ENCODE measurements at places on chromosomes 2 and 18.

GRCh38 chr18:4960578-4960977 is 236.5 kb downstream of the AKAIN1 start:
- DNase-seq, result no peak

DNA sequence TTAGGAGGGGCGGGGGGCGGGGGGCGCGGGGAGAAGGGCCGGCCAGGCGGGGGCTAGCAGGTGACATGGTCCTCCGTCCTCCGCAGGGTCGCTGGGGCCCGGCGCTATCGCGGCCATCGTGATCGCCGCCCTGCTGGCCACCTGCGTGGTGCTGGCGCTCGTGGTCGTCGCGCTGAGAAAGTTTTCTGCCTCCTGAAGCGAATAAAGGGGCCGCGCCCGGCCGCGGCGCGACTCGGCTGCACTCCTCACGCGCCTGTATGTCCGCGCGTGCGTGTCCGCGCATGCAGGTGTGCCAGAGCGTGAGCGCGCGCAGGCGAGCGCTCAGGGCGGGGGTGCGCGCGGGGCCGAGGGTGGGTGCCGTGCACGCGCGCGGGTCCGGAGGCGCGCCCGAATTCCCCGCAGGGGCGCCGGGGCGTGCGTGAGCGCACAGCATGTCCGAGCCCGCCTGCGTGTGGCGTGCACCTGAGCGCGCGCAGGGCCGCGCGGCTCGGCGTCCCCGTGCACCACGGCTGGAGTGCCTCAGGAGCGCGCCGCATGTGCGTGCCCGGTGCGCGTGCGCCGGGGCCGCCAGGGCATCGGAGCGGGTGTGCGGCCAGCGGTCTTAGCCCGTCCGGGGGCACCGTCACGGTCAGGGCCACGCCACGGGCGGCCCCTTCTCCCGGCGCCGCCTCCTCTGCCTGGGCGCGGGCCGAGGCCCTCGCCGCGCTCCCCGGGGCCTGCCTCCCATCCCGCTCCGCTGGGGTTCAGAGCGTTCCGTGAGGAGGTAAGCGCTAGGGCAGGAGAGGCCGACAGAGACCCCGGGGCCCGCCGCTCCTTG is 6.3 kb downstream of the SNORC start:
- no peak for DNase-seq

DNA sequence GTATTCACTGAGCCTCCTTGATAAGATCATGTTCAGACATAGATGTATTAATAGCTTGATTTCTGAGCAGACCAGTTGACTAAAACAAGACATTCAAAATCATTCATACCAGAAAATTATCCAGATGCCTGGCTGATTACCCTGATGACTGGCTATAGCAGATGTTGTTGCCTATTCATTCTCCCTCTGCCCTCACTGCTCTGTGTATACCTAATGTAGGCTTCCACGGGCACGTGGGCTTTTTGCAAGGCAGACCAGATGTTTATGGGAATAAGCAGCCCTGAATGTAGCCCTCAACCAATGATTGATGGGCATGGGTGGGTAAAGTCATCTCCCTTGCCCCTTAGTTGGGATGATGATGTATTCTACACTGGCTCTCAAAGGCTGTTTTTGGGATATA is 289.1 kb downstream of the MBD2 start:
- no peak for DNase-seq

DNA sequence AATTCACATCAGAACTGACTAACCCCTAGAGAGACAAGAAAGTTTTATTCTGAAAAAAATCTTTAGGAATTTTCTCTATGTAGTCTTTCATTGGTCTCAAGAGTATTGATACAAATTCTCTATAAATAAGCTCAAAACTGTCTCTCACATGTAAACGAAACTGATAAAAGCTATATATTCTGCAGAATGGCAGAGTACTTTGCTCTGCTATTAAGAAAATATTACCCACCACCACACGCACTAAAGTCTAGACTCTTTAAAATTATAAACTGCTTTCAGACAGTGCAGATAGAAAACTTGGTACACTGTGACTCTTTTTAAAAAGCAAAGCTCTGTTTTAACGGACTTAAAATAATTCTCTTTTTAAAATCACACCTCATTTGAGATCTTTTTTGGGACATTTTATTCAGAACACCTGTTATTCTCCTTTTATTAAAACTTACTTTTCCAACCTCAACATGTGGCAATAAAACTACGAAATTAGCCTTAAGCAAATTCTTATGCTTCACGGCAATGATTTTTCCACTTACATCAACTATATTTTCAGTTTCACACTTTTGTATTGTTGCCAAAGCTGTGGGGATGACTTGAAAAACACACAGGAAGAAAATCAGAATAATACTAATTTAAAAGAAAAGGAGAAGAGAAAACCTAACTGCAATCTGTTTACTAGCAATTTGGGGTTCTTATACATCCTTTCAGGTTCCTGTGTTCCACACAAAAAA is 58.0 kb downstream of the CCDC88A start:
- DNase-seq, result no peak

Data from fibroblast of skin of back (primary cell).